Pancreas (tissue), 10 donors: ENCODE measurements at places on chromosomes 13 and 19. TPM values are rescaled to one million over a fixed set of nuclear protein-coding genes. Genes with fewer than 3 reads are reported as not detected.

The SIGLEC14 gene
- total RNA-seq, result 1.6 TPM

The FAM83E gene
- total RNA-seq, result 1.2 TPM

The FPR3 gene
- 10.4 TPM for total RNA-seq

The CEACAM4 gene
- 0.46 TPM for total RNA-seq

The FUT6 gene
- 3.5 TPM for total RNA-seq

The ENOX1 gene
- total RNA-seq, result 1.4 TPM

The KLF5 gene
- 3.9 TPM for total RNA-seq

The KCNN1 gene
- not detected for total RNA-seq
